ENCODE measurements at places on chromosomes 12 and 14. TPM values are rescaled to one million over a fixed set of nuclear protein-coding genes. Genes with fewer than 3 reads are reported as not detected.

- DNase-seq: no peak
Measured at GRCh38 chr12:13627536-13627935, 353.9 kb downstream of the GRIN2B start.

The GLIPR1L1 gene
- not detected for total RNA-seq

DNA sequence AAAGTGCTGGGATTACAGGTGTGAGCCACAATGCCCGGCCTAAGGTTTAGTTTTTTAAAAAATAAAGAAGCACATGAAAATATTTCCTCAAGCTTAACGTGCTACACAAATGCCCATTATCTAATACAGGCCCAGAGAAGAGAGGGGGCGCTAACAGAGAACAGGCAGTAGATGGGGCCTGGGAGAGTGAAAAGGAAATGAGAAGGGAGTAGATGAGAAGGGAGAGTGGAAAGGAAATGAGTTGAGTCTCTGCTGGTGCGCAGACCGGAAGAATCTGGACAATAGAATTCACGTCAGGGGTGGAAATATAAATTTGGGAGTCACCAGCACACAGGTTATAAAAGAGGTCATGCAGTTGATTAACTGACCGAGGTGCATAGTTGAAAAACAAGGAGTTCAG is 10.7 kb downstream of the PXN start:
- no peak for DNase-seq

GRCh38 chr14:101039031-101039754 is 135.7 kb upstream of the RTL1 start:
- no peak for DNase-seq

GRCh38 chr14:105167303-105168092 is 1.1 kb downstream of the JAG2 start:
- DNase-seq: no peak

The OTOGL gene
- not detected for total RNA-seq

GRCh38 chr12:132651444-132652100 is 33.0 kb downstream of the P2RX2 start:
- no peak for DNase-seq

DNA sequence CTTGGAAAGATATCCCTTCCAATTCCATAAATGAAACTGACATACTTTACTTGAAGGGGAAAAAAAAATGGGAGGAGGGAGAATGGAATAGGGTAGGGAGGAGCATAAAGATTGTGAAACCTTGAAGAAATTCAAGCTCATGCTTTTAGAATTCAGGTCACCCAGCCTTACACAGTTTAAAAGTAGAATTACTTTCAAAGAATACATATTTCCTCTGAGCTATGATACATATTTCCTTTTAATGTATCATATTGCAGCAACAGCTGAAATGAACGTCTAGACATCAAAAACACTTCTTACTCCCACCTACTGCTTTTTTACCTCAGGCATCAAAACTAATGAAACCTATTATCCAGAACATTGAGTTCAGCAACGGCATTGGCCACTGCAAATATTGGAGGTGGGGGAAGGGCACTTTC is 156.0 kb downstream of the MED13L start:
- no peak for DNase-seq

GRCh38 chr12:70664465-70664881 is 27.2 kb upstream of the PTPRB start:
- no peak for DNase-seq

GRCh38 chr12:14833952-14834351 is 9.4 kb downstream of the ART4 start:
- DNase-seq: no peak

The STAC3 gene
- total RNA-seq: 11.4 TPM

GRCh38 chr12:121196902-121197301 is 13.0 kb upstream of the P2RX4 start:
- no peak for DNase-seq

DNA sequence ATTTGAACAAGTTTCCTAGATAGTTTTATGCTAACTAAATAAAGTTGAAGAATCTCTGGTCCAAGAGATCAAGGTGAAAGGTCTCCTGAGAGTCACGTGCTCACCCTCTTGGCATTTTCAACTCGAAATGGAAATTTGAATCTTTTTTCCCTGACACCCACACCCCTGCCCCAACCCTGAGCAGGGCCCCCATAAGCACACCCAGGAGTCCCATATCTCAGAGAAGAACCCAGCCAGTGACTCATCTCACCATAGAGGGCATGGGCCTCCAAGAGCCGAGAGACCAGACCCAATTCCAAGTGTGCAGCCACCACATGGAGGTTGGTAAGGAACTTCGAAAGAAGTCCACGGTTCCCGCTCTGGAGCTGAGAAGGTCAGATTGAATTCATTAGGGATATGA is 32.6 kb downstream of the TEP1 start:
- no peak for DNase-seq

GRCh38 chr12:114671443-114672411 is 12.2 kb downstream of the TBX3 start:
- no peak for DNase-seq

GRCh38 chr12:49932533-49933130 is 17.9 kb upstream of the AQP2 start:
- no peak for DNase-seq

- no peak for DNase-seq
Measured at GRCh38 chr12:96136161-96136560, 58.0 kb upstream of the ELK3 start.

The ETFRF1 gene
- total RNA-seq: 17.9 TPM

GRCh38 chr12:82698708-82699564 is 12.2 kb downstream of the TMTC2 start:
- no peak for DNase-seq

DNA sequence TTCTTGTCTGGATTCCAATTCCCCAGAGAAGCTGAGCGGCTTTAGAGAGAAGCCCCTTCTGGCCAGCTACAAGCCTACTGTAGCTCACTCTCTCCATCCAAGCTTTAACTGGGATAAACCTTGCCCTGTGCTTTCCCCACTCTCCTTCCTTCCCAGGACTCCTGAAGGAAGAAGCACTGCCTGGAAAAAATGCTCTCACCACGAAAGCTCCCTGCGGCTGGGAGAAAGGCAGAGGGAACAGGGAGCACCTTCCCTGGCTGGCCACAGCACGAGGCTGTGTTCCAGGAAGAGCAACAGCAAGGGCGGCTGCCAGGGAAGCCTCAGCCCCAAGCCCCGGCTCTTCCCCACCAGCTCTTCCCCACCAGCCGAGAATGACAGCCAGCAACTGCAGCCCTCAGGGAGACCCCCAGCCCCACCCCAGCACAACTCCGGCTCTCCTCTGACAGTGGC is 40.8 kb upstream of the PNMA1 start:
- DNase-seq: no peak

The RNASE8 gene
- not detected for total RNA-seq

- no peak for DNase-seq
Measured at GRCh38 chr12:101891462-101891971, 14.1 kb downstream of the DRAM1 start.

The CIROP gene
- not detected for total RNA-seq

DNA sequence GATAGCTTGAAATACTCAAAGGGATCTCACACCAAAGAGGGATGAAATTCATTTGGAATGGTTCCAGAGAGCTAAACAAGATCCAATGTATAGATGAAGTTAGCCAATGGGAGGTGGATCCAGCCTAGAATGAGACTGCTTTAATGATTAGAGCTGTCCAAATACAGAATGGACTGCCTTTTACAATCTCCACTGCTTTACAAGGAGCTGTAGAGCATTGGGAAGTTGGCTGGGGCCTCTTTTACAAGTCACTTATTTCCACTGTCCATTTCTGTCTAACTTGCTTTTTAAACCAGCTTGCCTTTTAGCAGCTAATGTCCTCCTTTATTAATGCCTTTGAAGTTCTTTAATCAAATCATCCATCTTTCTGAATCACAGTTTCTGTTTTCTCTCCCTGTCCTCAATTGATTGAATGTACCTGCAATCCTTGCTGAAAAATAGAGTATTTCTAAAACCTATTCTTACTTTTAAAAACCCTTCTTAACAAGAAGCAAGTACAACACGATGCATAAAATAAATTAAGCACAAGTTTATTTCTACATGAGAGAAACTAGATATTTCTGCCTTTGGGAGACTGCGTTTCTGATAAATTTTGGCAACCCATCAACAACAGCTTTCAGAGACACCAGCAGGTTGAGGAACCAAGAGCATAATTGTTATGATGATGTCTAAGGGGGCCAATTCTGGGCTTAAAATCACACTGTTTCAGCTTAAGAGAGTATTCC is 3.4 kb upstream of the ATP2A2 start:
- no peak for DNase-seq

The TSHR gene
- 0.37 TPM for total RNA-seq

DNA sequence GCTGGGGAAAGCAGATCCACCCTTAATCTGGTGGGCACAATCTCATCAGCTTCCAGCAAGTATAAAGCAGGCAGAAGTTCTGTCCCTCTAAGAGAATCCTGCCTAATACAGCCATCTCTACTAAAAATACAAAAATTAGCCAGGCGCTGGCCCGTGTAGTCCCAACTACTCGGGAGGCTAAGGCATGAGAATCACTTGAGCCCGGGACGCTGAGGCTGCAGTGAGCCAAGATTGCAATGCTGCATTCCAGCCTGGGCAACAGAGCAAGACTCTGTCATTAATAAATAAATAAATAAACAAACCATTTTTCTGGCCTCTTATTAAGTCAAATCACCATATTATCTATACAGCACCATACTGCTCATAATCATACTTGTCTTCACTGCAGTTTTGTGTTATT is 111.2 kb downstream of the MED13L start:
- DNase-seq: no peak

DNA sequence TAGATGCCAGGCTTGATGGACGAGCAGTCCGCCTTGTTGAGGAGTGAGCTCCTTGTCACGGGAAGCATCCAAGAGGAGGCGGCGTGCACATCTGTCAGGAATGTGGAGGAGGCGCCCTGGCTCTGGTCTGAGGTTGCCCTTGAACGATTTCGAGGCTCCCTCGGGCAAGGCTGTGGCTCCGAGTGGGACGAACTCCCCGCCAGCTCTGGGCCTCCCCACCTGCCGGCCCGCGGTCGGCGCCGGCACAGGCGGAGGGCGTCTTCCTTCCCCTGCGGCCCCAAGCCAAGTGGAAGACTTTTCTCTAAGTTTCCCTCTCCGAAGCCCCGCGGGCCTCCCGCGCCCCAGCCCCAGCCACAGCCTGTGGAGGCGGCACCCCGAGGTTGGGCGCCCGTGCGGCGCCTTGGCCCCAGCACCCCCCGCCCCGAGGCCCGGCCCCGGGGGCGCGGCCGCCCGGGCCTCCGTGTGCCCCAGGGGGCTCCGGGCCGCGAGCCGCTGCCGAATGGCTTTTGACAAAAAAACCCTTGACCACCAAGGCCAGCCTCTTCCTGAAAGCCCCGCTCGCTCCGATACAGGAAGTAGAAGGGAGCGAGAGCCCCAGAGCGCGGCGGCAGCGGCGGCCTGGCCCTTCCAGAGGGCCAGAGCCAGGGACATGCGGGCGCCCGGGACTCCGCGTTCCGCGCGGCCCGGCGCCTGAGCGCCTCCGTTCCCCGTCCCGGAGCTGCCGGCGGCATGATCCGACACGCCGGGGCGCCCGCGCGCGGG is at the start of gene RIN3:
RIN3 (plus strand) TSS at position 578 of the 762 bp plus-strand sequence; CDS start at position 730, 152 bp downstream.
- peak; percentile 73 for DNase-seq

DNA sequence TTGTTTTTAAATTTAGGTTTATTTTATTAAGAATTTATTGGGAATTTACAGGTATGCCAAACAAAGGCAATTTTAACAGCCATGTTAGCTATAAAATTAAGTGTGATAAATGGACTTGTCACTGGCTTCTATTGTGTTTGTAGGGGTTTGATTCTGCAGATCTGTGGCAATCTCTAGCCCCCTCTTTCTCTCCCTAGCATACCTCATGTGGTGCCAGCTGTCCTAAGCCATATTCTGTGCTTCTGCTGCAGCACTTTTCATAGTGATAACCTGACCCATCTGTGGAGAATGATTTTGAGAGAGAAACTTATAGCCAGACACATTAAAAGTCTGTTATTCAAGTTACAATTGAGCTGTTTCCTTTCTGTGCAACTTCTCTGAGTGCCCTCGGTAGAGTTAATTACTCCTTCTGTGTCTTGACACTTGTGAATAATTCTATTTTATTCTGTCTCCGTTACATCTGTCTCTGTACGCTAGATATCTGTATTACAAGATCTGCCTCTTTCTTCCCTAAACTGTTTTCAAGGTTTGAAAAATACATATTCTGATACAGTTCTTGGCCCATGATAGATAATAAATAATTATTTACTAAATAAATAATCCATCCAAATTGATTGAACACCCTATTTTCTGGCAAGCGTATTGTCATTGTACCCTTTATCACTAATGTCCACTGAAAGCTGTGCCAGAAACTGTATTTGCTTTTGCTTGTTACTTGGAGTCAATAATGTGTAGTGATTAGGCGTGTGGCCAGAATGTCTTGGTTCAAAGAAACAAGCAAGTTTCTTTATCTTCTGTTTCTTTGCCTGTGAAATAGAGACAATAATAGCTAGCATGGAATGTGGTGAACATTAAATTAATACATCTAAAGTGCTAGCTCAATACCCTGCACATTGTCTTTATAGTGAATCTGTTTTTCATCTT is 40.0 kb downstream of the FRS2 start:
- DNase-seq: no peak

- DNase-seq: no peak
Measured at GRCh38 chr14:66603945-66604344, 96.0 kb downstream of the GPHN start.

DNA sequence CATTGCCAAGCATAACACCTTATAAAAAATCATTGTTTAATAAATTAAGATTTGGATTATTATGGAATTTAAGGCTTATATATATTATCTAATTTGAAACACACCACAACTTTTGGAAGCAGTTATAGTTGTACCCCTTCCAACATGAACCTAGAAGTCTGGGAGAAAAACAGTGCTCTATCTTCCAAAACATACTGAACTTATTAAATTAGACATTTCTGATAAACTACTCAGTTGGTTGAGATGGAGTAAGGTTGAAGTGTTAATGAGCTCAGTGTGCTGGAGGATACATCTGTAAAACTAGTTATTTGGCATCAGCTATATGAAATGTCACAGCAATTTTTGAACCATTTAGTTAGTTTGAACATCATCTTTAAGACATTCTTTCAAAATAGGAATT is 227.4 kb downstream of the ALX1 start:
- DNase-seq: no peak

- no peak for DNase-seq
Measured at GRCh38 chr12:54759751-54760150, 94.6 kb upstream of the MUCL1 start.

All from activated naive CD8-positive, alpha-beta T cell treated with anti-CD3 and anti-CD28 coated beads, Interleukin-2, amount 10 ng/mL, durations not matched to agents 7 days and 5 days (primary cell).